Hematopoietic multipotent progenitor cell treated with erythropoietin and hydrocortisone succinate and interleukin-3 and kit ligand, for 4 days (in vitro differentiated cells): ENCODE measurements at places on chromosomes 6 and 20.
A peak's percentile ranks its signal among the peaks of the same experiment; 100 is the strongest.

DNA sequence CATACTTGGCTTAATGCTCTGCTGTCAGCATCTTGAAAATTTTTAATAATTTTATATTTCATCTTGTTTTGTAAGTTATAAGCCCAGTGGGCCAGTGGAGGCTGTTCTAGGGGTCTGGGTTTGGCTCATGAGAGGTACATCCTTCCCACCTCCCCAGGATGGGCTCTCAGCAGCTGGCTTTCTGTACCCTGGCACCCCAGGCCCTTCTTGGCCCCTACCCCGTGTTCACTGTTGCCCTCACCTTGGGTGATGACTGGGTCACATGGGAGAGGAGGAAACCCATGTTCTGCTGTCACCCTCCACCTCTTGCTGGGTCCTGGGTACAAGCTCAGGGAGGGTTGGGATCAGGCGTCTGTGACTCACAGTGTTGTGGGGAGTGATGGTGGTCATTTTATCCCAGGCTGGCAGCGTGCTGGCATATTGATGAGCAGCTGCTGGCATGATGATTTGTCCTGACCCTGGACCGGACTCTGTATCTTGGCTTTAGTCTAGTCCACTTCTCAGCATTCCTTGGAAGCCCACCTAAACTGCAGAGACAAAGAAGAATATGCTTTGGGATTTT lies 34.6 kb downstream of the SLC16A10 start:
- no peak for DNase-seq

GRCh38 chr6:114033606-114034005 lies 62.7 kb upstream of the HDAC2 start:
- no peak for DNase-seq

DNA sequence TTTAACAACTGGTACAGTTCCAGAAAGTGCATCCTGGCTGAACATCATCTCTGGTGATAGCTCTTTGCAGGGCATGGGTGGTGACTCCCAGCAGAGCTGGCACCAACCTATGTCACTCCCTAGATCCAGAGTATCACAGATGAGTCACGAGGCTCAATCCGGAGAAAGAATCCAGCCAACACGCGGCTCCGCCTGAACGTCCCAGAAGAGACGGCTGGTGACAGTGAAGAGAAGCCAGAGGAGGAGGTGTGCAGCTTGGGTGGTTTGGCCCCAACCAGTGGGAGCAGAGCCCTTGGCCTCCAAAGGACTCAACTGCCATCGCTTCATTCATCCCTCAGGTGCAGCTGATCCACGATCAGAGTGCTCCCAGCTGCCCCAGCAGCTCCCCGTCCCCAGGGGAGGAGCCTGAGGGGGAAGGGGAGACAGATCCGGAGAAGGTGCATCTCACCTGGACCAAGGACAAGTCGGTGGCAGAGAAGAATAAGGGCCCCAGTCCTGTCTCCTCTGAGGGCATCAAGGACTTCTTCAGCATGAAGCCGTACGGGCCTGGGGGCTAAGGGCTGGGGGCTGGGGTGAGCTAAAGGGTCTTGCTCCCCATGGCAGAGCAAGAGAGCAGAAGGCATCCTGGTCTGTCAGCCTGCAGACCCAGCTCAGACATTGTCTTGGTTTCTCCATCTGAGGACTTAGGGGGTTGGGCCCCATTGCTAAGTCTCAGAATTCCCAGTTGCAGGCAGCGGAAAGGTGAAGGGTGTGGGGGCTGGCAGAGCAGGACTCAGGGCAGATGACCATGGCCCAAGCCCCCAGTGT lies 27.2 kb downstream of the SLC12A5 start:
- no peak for DNase-seq

DNA sequence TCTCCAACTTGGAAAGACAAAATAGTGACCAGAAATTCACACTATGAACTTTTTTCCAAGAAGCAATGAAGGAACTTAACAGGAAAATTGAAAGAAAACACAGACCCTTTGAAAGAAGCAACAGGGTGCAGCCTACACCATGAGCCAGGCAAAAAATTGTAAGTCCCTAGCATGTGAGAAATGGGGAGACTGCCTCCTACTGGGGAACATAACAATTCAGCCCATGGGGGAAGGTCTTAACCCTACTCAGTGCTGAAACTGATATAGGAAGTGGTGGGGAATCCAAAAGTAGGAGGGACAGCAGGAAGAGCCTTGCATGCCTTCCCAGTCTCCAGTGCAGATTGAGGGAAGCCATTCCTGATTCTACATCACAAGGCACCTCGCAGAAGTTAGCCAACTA lies 235.1 kb upstream of the UFL1 start:
- no peak for DNase-seq

GRCh38 chr20:14114065-14114704 lies 118.9 kb downstream of the MACROD2 start:
- DNase-seq = no peak

- DNase-seq = no peak
These were observed 171.9 kb upstream of the PMEPA1 start for GRCh38 chr20:57881466-57882385.

DNA sequence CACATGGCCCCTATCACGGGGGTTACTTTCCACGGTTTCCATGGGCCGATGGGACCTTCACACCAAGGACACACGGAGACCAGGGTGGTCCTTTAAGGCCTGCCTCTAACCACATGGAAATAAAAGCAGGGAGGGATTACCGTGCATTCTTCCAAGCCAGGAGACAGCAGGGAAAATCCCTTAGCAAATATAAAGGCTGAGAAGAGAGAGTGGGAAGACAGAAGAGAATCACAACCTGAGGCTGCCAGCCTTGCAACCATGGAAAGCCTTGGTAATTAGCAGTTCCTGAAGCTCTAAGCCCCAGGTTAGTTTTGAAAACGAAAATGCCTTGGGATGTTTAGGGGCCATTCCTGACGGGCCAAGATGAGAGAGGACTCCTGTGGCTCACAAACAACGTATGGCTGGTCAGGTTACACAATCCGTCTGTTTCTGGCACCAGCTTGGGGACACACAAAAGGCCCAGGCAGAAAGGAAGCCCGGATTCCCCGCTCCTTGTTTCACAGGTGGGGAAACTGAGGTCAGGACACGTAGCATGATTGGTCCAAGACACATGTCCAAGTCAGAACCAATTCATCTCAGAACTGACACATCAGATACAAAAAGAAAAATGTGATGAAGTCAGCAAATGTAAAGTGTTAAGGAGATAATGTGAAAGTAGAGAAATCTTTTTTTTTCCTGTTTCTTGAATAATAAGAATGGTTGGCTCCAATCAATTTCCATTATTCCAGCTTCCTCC lies 2.8 kb downstream of the PREX1 start:
- DNase-seq = no peak

- DNase-seq = peak; percentile 27
These were observed 88.6 kb downstream of the BFSP1 start for GRCh38 chr20:17442588-17442987.

DNA sequence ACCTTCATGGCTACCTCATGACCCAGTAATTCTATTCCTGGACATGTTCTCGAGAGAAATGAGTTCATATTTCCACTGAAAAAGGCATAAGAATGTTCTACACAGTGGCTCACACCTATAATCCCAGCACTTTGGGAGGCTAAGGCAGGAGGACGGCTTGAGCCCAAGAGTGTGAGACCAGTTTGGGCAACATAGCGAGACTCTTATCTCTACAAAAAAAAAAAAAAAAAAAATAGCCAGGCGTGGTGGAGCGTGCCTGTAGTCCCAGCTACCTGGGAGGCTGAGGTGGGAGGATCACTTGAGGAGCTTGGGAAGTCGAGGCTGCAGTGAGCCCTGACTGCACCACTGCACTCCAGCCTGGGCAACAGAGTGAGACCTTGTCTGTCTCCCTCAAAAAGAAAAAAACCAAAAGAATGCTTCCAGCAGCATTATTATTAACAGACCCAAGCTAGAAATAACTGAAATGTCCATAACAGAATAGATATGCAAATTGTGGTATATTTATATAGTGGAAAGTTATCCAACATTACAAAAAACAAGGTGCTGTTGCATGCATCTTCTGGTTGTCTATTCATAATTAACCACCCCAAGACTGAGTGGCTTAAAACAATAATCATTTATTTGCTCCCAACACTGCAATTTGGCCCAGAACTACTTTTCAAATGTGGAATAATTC lies 9.4 kb upstream of the RAB44 start:
- no peak for DNase-seq
